Activated CD4-positive, CD25-positive, alpha-beta regulatory T cell treated with anti-CD3 and anti-CD28 coated beads, Interleukin-2, amount 50 U/mL, for 16 hours (primary cell): ENCODE measurements at places on chromosomes 11 and 22.

DNA sequence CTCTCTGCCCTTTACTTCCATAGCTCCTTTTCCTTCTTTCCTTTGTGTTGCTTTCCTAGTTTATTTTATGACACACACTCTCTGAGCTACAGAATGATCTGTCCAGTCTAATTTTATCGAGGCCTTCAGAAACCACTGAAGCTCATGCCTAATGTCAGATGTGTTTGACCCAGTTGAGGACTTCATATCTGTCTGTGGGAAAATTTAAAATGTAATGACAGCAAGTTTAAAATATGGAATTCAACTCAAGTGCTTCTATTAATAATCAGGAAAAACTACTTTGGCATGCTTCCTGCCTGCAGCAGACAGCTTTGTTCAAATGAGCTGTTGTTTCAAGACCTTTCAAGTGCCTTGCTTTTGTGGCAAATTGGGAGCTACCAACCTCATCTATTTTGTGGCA is 261.8 kb upstream of the MTNR1B start:
- no peak for DNase-seq

GRCh38 chr11:83611600-83611999 is 325.4 kb upstream of the CCDC90B start:
- DNase-seq: no peak

GRCh38 chr11:118290923-118291322 is 13.6 kb upstream of the CD3E start:
- no peak for DNase-seq

- DNase-seq: no peak
These were observed 6.0 kb downstream of the OR2AT4 start for GRCh38 chr11:75090671-75091177.

DNA sequence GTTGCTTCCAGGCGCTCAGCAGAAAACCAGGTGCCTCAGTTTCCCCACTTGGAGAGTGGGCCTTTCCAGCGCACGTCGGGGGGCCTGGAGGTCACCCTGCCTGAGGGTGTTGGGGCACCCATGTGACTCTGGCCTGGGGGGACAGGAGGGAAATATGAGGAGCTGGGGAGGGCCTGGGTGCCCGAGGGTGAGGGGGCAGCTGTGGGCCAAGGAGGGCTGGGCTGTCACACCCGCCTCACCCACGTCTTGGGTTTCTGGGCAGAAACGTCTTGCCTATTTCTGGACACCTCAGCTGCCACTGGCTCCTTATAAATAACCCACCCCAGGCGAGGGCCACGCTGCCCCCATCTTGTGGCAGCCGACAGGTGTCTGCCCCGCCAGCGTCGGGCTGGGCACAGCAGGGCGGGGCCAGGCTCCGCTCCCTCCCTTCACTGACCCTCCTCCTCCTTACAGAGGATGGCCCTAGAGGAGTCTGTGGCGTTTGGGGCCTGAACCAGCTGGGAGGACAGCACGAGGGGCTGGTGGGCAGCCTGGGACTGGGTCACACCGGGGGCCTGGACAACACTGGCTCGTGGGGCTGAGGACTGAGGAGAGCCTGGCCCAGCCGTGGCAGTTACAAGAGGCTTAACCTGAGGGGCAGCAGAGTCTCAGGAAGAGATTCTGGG is 1.5 kb downstream of the TNNT3 start:
- no peak for DNase-seq

GRCh38 chr11:128755564-128755963 is 61.7 kb downstream of the FLI1 start:
- no peak for DNase-seq

- no peak for DNase-seq
These were observed 330.5 kb downstream of the NXPE2 start for GRCh38 chr11:115008799-115009198.

- DNase-seq: no peak
These were observed 1.7 kb downstream of the AP1B1 start for GRCh38 chr22:29386708-29387107.

- DNase-seq: no peak
These were observed at the start of gene TLCD5 for GRCh38 chr11:120324932-120325810. TSS of gene TLCD5 (plus strand) at chr11:120325299. CDS start at chr11:120327442, 2,143 bp downstream.

- DNase-seq: no peak
These were observed 4.3 kb upstream of the OSBPL5 start for GRCh38 chr11:3169255-3170043.

GRCh38 chr22:20587206-20587958 is 80.0 kb downstream of the MED15 start:
- DNase-seq: no peak

- no peak for DNase-seq
These were observed 968 bp upstream of the TMEM109 start for GRCh38 chr11:60912851-60913528.

DNA sequence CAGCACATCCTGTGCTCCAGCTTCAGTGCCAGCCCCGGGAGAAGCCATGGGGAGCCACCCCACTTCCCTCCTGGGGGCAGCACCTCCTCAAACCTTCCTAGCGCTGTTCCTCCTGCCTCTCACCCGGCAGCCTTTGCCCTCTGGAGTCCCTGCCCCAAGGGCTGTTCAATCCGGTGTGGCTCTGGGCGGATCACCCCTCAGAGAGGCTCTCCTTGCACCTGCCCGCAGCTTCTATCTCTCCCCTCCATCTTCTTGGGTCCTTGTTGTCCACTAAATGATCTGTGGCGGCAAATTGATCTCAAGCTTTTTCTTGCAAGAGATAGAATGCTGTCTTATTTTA is 18.1 kb upstream of the CDKN1C start:
- no peak for DNase-seq

GRCh38 chr11:76365038-76365679 is 15.8 kb downstream of the THAP12 start:
- DNase-seq: no peak

GRCh38 chr22:28821452-28821851 is 21.1 kb upstream of the XBP1 start:
- DNase-seq: no peak

GRCh38 chr11:3226846-3227567 is 5.2 kb downstream of the MRGPRE start:
- DNase-seq: no peak

- DNase-seq: no peak
These were observed 9.9 kb downstream of the MS4A15 start for GRCh38 chr11:60766547-60766946.

DNA sequence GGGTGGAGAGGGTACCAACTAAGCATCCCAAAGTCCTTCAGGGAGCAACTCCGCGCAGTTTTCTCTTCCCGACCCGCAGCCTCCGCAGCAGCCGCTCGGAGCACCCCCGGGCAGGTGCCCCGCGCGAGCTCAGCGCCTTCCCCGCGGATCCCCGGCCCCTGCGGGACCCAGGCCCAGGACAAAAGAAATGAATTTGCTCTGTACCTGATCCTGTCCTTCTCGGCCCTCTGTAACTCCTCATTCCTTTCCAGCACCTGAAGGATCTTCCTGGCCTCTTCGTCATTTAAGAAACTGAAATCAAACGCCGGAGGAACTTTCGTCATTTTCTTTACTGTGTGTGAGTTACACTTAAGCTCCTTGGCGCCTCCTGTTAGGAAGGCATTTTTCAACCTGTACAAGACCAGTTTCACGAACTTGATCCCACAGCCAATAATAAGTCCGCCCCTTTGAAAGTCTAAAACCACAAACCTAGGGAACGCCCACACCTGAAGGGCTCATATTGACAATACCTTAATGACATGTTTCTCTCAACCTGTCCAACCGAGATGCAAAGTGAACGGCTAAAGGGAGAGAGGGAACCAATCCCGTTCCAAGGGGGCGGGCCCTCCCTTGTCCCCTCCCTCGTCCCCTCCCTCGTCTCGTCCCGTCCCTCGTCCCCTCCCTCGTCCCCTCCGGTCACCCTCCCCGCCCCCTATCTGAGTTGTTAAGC is at the start of gene EXPH5:
TSS of gene EXPH5 (minus strand) at position 555 of the 709 bp plus-strand sequence. CDS start at position 323, 232 bp downstream.
- peak; percentile 50 for DNase-seq

- no peak for DNase-seq
These were observed 3.9 kb downstream of the FDX1 start for GRCh38 chr11:110433393-110434333.

DNA sequence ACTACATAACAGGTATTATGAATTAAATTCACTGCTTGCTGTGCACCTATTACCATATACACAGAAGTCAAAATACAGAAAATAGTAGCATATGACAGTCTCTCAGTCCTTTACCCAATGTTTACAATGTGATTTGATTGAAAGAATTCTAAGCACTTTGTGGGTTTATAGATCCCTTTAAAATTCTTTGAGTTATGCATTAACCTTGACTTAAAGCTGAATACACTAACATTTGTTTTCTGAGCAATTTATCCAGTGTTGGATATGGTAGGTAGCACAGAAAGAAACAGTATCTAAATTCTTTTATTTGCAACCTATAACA is 230.8 kb upstream of the DDI1 start:
- no peak for DNase-seq

GRCh38 chr22:27344546-27344945 is 457.0 kb downstream of the MN1 start:
- no peak for DNase-seq

DNA sequence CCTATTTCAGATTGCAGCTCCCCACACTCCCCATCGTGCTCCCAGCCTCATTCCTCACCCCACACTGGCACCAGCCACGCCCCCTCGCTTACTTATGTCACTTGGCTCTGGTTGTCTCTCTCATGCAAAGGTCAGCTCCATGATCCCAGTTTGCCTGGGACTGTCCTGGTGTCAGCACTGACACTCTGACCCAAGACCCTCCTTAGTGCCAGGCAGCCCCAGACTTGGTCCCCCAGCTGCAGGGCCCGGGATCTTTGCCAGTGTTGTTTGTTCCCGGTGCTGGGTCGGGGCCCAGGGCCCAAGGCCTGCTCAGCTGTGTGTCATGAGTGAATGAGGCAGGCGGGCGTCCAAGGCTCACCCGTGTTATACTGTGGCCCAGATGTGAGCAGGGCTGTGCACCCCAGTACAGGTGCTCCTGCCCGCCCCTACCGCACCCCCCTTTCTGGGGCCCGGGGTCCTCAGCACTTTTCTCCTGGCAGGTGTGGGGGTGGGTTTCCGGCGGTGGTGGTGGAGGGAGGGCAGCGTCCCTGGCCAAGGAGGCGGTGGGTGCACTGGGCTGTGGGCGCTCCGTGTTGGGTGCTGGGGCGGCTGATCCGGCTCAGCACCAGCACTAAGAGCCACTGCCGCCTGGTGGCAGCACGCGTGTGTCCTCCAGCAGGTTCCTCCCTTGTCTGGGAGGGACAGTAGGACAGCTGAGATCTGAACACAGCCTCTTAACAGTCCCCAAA is 19.5 kb downstream of the IL17REL start:
- DNase-seq: no peak

- DNase-seq: no peak
These were observed 19.7 kb downstream of the MYO7A start for GRCh38 chr11:77147668-77148321.

DNA sequence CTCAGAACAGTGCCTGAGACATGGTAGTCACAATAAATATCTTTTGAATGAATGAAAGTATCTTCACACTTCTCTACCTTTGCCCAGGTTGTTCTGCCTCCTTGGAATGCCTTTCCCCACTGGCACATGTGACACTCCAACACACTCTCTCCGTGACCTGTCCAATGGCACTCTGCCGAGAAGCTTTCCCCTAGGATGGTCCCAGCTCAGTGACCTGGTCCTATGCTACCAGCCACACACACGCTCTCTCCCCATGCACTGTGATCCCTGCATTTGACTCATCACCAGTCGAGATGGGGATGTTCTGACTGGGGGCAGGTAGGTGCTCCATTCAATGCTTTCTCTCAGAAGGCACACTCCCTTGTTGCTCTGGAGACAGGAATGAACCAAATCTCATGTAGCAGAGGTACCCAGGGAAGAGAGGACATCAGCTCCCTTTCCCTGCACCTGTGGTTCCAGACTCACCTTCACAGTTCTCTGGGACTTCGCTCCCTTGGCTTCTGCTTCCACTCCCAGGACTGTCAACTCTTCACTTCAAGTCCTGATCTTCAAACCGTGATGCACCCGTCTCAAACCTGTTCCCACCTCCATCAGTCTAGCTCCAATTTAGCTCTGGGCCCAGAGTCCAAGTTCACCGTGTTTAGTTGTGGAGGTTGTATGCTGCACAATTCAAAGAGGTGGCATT is 30.7 kb upstream of the LMO1 start:
- DNase-seq: no peak

DNA sequence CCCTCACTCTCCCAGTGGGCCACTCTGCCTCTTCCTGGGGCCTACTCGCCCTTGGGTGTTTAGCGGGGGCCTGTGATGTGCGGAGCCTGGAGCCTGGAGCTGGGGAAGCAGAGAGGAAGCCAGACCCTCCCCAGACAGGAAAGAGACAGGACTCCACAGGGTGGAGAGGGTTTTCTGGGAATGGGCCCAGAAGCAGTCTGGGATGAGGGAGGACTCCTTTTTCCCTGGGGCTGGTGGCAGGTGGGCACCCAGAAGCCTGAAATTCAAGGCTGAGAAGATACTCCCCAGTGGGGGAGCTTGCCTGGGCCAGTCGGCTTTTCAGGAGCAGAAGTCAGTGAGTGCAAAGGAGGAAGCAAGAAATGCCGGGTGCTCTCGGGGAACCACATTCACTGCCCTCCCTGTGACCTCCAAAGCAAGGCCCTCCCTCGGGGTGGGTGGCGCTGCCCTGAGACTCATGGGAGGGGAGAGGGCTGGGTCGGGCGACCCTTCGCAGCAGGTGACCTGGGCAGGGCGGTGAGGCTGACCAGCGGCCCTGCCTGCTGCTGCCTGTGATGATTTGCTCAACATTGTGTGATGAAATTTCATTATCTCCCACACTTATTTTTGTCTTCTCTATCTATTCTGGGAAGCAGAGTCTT is 1377.4 kb downstream of the BRD1 start:
- no peak for DNase-seq

DNA sequence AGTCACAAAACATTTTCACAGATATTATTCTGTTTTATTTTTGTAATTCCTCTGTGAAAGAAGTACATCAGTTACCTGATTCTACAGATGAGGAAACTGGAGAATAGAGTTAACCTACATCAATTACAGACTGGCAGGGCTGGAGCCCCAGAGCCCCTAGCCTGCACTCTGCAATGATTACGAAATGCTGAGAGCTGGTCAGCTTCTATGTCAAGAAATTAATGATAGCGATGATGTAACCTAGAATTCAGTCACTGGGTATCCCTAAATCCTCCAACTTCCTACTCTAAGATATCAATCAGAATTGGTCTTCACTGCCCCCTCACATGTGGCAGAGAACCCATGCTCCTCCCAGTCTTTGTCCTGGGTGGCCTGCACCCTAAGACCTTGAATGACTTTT is 273.5 kb upstream of the PLET1 start:
- no peak for DNase-seq

DNA sequence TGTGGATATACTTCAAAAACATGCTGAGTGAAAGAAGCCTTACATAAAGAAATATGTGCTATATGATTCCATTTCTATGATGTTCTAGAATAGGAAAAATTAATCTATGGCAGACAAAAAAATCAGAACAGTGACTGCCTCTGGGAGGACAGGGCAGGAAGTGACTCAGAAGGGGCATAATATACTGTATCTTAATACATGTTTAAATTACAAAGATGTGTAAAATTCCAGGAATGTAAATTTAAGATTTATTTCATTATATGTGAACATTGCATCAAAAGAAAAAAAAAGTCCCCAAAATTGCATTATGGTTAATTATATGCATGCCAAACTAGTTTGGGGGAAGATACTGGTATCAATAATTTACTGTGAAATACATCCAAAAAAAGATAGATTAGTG is 32.2 kb downstream of the SBF2 start:
- DNase-seq: no peak

- no peak for DNase-seq
These were observed 955.2 kb downstream of the JRKL start for GRCh38 chr11:97345032-97345431.

- DNase-seq: no peak
These were observed 55.3 kb downstream of the CELSR1 start for GRCh38 chr22:46482056-46482675.

GRCh38 chr11:43315966-43316365 is 4.2 kb downstream of the API5 start:
- DNase-seq: no peak
